ENCODE measurements at places on chromosomes 6 and 20.

GRCh38 chr20:37776526-37776925, 82.7 kb downstream of the CTNNBL1 start:
- no peak for DNase-seq

GRCh38 chr6:134544737-134545136, 226.8 kb upstream of the SGK1 start:
- DNase-seq, result no peak

DNA sequence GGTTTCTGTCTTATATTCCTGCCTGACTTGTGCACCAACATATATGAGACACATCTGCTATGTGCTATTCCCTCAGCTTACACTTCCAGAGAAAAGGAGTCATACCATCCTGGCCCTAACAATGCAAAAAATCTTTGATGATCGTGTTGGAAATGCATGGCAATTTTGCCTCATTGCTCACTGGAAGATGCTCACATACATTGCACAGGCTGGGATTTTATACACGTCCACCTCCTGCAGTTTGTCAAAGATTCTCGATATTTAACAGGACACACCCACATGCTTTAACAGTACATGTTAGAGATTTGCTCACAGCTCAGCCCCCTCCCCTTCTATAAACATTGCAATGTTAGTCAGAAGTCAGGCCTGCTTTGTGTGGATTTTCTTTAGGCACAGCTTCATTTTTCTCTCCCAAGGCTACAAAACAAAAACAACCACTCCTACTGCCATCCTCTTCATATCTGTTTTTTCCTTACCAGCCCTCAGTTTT, 66.1 kb downstream of the ADGB start:
- DNase-seq, result no peak

DNA sequence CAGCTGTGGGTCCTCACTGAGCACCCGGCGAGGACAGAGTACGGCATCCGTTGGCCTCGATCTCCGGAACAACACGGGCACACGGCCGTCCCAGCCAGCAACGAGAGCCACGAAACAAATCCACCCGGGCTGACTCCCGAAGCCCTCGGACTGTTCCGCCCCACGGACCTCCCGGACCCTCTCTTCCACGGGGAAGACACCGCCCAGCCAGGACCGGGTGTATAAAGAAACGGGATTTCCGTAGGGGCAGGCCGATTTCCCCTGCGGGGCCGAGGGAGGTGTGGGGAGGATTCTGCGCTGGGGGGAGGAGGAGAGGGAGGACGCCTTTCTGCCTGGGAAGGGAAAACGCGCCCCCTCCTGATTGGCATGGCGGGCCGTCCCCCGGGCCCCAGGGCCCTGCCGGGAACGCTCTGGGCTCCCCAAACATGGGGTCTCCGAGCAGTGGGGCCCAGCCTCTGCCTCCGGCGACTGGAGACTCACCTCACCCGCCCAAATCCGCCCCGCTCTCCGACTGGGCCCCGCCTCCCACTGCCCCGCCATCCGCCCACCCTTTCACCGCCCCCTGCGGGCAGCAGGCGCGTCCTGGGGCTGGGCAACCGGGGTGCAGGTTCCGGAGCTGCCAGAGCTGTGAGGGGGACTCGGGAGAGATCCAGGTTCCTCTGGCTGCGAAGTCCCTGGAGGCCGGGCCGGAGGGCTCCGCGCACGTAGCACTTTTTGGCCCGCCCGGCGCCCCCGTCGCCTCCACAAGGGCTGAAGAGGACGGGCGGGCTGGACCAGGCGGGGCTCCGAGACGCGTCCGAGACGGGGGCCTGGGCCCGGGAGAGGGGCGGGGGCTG, 679 bp upstream of the PPDPF start:
- DNase-seq, result no peak

- DNase-seq, result no peak
Measured at GRCh38 chr20:62760471-62760855, 35.8 kb upstream of the MRGBP start.

DNA sequence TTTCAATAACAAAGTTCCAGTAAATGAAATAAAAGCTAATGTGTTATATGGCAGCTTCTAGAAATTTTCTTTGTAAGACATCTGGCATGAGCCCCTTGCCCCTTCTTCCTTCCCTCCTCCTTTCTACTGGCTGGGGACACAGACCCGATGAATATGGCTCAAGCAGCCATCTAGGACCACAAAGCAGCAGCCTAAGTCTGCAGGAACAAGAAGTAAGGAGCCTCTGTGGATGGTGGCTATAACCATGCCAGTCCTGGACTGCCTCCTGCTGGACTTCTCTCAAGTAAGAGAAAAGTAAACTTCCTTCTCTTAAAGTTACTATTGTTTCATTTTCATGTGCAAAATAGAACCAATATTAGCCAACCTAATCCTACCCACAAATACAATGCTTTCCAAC, 114.9 kb upstream of the DST start:
- no peak for DNase-seq

DNA sequence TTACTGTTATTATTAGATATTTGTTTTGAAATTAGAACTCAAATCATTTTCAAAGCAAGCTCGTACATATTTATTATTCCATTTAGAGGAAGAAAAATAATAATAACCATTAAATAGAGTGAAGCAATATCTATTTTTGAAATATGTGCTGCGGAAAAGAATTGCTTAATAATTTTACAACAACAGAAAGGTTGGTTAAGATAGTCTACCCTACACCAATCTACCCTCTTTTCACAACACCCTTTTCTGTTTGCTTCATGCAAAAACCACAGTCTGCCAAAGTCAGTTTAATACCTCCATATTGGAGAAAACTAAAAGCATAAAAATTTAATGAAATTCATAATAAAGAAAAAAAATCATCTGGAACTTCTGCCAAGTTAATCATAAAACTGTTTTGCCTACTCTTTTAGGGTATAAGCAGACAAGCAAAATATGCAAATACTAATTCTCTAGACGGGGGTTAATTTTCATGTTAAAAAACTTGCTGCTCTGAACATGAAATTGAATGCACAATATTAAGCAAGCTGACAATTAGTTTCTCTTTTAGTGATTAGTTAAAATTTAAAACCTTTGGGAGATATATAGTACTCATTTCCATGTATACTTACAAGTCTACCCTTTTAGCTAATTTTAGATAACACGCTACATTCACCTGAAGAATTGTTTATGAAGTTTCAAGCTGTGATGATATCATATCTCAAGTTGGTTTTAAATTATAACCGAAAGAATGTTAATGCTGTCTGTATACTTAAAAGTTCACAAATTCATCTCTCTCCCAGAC, 100.2 kb downstream of the AHI1 start:
- DNase-seq, result no peak

GRCh38 chr6:20540683-20541082, 6.4 kb downstream of the CDKAL1 start:
- no peak for DNase-seq
